Lower leg skin (tissue), 4 donors: ENCODE measurements at places on chromosomes 7 and 10. TPM values are rescaled to one million over a fixed set of nuclear protein-coding genes. Genes with fewer than 3 reads are reported as not detected.

- no peak for DNase-seq
Measured at GRCh38 chr10:80196950-80197315, 8.4 kb downstream of the ANXA11 start.

- no peak for DNase-seq
Measured at GRCh38 chr10:126222736-126223511, 165.4 kb downstream of the ADAM12 start.

DNA sequence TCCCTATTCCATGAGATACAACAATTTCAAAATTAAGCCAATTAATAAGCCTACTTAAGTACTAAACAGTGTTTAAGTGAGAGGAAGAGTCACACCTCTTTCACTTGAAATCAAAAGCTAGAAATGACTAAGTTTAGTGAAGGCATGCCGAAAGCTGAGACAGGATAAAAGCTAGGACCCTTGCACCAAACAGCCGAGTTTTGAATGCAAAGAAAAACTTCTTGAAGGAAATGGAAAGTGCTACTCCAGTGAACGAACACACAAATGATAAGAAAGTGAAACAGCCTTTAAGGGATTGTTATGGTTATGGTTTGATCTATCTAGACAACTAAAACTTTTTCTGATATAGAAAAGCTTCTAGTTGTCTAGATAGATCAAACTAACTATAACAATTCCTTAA is 135.4 kb upstream of the KMT2E start:
- no peak for DNase-seq

GRCh38 chr10:106614293-106614692 is 550.2 kb downstream of the SORCS1 start:
- DNase-seq, result no peak

DNA sequence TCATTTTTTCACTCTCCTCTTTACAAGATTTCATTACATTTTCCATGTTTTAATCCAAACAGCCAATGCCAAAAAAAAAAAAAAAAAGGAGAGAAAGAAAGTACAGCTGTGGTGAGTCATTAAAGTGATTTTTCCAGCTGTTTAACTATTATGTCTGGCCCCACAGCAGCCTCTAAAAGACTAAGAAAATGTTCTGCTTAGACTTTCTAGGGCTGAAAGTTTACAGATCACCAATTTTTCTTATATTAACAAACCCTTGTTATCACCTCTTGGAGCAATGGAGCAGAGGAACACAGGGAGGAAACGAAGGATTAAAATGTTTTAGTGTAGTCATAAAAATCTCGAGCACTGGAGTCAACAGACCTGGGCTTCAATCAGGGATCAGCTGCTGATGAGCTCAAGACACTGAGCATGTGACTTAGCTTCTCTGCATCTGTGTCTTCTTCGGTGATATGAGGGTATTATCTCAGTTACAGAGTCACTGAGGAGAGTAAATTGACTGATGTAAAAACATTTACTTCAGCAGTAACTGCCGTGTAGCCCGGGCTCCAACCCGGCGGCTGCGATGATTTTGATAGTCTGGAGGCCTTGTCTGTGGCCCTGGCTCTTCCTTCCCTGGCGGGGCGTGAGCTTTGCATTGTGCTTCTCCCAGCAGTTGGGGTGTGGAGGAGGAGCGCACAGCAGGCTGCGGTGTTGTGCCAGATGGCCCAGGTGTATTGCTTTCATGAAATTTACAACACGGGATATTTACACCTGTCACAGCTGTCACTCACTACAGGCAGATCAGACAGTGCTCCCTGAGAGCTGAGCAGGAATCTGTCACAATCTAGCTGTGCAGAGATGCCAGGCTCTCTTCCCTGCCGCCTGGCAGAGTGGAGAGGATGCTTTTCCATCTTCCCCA is 298.3 kb upstream of the FZD8 start:
- no peak for DNase-seq

GRCh38 chr7:119708891-119709290 is 564.1 kb upstream of the KCND2 start:
- no peak for DNase-seq

Gene SLC18A3
- total RNA-seq, result not detected

Gene NUDT1
- 36.2 TPM for total RNA-seq

Gene TEX36
- not detected for total RNA-seq

Gene ACHE
- total RNA-seq, result 0.88 TPM

Gene ERVW-1
- not detected for total RNA-seq
